GM12891 (cell line): ENCODE measurements at places on chromosomes 16 and 17.

GRCh38 chr17:6559753-6560215, 3.4 kb upstream of the PITPNM3 start:
- no peak for DNase-seq

GRCh38 chr16:695355-696089, 5.3 kb upstream of the WDR24 start:
- peak; percentile 78 for DNase-seq

DNA sequence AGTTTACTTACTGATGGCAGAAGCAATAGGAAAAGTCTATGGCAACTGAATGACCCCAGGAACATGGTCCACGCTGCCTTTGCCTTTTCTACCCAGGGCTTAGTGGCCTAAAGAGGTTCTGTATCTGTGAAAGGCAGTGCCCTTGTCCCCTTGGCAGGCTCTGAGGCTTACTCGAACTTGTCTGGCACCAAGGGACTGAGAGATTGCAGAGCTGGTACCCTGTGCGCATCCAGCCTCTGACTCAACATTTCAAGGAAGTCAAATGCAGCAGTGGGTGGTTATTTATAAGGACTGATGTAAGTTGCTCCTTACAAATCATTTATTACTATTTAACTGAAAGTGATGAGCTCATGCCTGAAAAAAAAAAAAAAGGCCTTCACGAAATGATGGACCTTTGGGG, 299.9 kb upstream of the MYOCD start:
- DNase-seq = no peak

GRCh38 chr16:11731222-11731621, 11.4 kb downstream of the TXNDC11 start:
- DNase-seq = no peak

DNA sequence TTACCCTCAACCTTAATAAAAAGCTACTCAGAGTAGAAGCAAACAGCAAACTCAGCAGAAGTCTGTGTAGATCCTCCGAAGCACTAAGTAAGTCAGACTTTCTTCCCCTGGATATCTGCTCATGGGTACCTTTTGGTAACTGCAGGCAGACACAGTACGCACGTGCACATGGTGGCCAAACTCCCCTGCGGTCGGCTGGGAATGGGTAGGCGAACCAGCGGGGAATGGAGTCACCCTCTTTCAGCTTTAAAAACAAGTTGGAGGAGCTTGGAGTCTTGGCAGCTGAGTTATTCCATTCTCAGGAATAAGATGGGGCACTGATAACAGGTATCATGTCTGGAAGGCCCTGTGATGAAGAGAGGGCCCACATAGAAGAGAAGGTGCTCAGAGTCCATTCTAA, 16.3 kb downstream of the CYB561 start:
- no peak for DNase-seq

- no peak for DNase-seq
Observed at GRCh38 chr17:79558091-79558900, 52.6 kb downstream of the RBFOX3 start.

GRCh38 chr17:60086818-60087591, 8.3 kb upstream of the HEATR6 start:
- no peak for DNase-seq

- DNase-seq = no peak
Observed at GRCh38 chr16:73166441-73166851, 118.5 kb upstream of the ZFHX3 start.

- DNase-seq = no peak
Observed at GRCh38 chr16:88303890-88304819, 78.6 kb upstream of the ZNF469 start.
